Stimulated activated CD8-positive, alpha-beta memory T cell treated with anti-CD3 and anti-CD28 coated beads, Interleukin-15, amount 100 ng/mL, for 48 hours (primary cell): ENCODE measurements at places on chromosomes 3 and 15.

GRCh38 chr3:183824761-183825455, 469 bp downstream of the MAP6D1 start:
- DNase-seq, result no peak

- DNase-seq, result no peak
Measured at GRCh38 chr15:52382647-52383046, 87.0 kb upstream of the MYO5C start.

DNA sequence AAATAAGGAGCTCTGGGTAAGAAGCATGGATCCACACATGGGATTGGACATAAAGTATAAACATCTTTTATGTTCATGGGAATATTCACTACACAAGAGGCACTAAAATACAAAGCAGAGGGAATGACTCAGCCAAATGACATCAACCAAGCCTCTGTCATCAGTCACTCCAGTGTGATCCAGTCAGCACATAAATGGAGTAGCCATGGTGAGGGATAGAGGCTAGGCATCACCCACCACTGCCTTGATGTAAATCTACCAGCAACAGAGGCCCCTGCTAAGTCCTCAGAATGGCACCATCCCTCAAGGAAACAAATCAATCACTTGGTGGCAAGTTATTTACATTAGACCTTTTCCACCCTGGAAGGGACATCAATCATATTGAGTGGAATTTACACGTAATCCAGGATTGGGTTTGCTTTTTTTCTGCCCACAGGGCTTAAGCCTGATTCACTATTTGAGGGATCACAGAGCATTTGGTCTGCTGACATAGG, 27.2 kb downstream of the VEPH1 start:
- no peak for DNase-seq

DNA sequence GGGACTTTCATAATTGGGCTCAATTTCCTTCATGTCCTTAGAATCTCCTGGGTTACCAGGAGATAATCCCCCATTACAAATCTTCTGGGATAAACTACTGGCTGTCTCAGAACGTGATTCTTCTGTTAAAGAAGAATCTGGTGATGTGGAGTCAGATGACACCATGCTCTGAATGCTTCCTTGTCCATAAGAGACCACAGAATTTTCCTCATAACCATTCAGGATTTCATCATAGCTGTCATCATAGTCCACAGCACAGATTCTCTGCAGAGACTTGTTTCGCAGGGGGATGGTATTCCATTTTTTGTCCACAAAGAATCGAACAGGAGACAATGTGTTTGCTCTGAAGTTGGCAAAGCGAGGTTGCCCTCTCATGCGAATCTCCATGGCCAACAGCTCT, 109.8 kb upstream of the TSPAN3 start:
- no peak for DNase-seq
